Right lung (tissue), 10 donors: ENCODE measurements at places on chromosomes 5 and 9. TPM values are rescaled to one million over a fixed set of nuclear protein-coding genes. Genes with fewer than 3 reads are reported as not detected.

CNTNAP3 gene
- polyA plus RNA-seq = 4.8 TPM

GPBP1 gene
- polyA plus RNA-seq = 156 TPM

PAEP gene
- 0.68 TPM for polyA plus RNA-seq

ADGRD2 gene
- polyA plus RNA-seq = 0.16 TPM

ADAMTS19 gene
- polyA plus RNA-seq = 0.69 TPM

DNA sequence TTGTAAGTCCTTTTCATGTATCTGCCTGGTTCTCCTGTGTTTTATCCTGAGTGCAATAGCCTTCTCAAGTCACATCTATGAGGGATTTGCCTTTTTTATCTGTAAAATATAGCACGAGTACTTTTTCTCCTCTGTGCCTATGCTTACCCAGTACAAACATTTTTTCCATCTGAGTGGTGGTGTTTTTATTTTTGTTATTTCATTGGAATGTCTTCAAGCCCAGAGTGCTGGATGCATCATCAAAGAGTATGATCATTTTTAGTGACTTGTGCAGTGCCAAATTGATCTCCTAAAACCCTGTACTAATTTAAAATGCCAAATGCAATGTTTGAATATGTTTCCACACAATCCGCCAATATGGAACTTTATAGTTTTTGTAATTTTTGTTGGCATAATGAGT lies 86.1 kb downstream of the TLE4 start:
- DNase-seq = no peak

- no peak for DNase-seq
Observed at GRCh38 chr5:142301540-142301939, 23.3 kb downstream of the SPRY4 start.

DNA sequence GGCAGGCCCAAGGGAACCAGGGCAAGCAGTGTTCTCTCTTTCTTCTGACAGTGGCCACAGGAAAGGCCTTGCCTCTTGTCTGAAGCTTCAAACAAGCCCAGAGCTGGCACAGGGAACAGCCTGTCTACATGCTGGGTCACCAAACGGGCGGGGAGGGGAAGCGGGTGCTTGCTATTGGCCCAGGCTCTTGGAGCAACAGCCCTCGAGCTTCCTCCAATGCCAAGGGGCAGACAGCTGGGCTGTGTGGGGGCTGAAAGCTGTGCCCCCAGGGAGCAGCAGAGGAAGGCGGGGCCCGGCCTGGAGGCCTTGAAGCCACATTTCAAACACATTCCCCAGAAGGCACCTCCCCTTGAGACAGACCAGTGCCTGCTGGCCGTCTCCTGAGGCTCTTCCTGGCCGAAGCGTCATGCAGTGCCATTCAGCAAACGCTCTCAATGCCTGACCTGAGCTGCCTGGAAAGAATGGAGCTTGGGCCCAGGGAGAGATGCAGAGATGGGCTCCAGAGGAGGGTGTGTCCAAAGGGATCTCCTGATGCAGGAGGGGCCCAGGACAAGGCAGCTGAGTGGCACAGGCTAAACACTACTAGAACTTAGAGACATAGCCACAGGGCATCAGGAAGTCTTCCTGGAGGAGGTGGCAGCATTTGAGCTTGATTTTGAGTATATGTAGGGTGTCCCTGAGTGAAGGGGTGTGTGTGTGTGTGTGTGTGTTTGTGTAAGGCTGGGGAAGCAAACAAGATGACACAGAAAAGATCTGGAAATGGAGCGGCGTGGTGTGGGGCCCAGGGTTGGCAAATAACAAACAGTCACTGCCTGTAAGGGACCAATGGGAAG lies 2.5 kb downstream of the FIBCD1 start:
- no peak for DNase-seq

GRCh38 chr5:170614720-170615119 lies 110.9 kb downstream of the KCNIP1 start:
- no peak for DNase-seq

DNA sequence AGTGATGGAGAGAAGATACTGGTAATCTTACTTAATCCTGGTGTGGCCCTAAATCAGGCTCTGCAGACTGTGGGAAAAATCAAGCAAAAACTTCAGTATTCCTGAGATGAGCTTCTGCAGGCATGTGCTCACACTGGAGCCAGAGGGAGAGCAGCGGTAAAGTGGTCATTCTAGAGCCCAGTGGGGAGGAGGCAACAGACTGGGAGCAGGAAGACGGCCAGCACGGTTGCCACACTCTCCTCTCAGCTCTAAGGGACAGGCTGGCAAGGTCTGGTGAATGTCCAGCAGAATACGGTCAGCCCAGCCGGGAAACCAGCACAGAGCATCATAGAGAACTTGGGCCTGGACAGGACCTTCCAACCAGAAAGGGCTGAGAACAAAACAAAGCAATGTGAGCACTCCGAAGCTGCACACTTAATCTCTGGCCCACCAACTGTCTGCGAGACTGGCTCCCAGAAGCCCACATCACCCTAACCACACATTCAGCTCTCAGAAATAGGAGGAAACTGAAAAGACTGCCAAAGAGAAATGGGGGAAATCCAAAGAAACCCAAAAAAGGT lies 30.3 kb downstream of the MED27 start:
- DNase-seq = no peak

GRCh38 chr9:13175732-13176131 lies 103.8 kb downstream of the MPDZ start:
- DNase-seq = no peak

DNA sequence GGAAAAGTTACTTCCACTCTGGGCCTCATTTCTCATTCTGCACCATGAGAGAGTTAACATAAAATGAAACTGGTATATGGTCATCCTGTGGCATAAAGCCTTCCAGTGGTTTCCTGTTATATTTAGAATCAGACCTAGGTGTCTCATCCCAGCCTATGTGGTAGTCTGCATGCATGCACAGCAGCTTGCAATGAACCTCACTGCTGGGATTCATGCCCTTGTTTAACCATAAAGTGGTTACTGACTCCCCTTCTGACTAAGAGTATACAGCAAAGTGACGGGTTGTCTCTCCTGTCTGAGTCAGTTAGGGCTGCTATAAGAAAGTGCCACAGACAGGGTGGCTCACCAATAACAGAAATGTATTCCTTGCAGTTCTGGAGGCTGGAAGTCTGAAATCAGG lies 14.7 kb upstream of the TDRD7 start:
- DNase-seq = no peak

GRCh38 chr9:134618163-134618832 lies 23.3 kb upstream of the COL5A1 start:
- no peak for DNase-seq

DNA sequence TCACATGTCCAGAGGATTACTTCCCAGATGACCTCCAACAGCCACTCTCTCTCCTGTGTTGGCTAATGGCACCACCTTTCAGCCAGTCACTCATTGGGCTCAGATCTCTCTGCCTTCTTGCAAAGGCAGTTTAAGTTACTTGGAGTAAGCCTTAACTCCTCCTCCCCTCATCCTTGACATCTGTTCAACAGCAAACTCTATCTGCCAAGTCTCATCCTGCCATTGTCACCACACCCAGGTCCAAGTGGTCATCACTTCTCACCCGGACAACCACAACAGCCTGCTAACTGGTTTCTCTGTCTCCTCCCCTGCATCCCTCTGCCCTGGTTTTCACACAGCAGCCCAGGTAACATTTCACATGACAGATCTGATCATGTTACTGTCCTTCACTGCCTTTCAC lies 58.5 kb downstream of the DCP2 start:
- DNase-seq = no peak
